Adrenal gland (tissue), 19 donors: ENCODE measurements at places on chromosomes 16 and 17. TPM values are rescaled to one million over a fixed set of nuclear protein-coding genes. Genes with fewer than 3 reads are reported as not detected.

Gene ACSM3
- 11.7 TPM for total RNA-seq

Gene STARD3
- total RNA-seq = 38.6 TPM

Gene CCL23
- 11.4 TPM for total RNA-seq

Gene MGAT5B
- total RNA-seq = 0.32 TPM

Gene LGALS9
- 42.0 TPM for total RNA-seq

Gene CAMKK1
- total RNA-seq = 11.0 TPM

Gene PPM1E
- total RNA-seq = 19.0 TPM

Gene PEX12
- 9.7 TPM for total RNA-seq

Gene UNC45B
- total RNA-seq = 0.14 TPM

Gene ARHGAP23
- 71.9 TPM for total RNA-seq

Gene KRT222
- 2.1 TPM for total RNA-seq

DNA sequence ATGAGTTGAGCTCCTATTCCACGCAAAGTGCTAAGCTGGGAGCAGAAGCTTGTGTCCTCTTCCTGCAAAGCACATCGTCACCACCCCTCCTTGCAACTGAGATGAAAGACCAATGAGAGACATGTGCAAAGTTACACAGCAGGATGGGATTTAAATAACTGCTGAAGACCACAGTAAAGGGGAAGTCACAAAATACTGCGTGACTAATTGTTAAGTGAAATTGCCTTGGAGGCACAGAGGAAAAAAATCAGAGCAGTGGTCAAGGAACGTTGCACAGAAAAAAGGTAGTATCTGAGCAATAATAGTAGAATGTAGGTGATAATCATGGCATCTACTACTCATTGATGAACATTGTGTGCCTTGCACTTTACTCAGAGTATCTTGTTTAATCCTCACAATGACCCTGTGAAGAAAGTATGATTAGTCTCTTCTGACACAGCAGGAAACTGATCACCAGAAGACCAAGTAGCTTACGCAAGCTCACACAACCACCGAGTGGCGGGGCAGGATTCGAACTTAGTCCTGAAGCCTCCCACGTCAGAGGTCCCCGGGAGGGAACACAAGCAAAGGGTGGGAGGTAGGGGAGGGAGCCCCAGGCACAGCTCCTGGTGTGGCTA, 15.4 kb upstream of the MYO18A start:
- no peaks in the 10 kb centered on the region for H3K27me3 ChIP-seq
- DNase-seq = no peak
- no peak overlapping the region for H3K4me3 ChIP-seq
- no peaks in the 10 kb centered on the region for H3K4me1 ChIP-seq
- no peak overlapping the region for H3K27ac ChIP-seq

- DNase-seq = no peak
- H3K4me3 ChIP-seq = no peak overlapping the region
- no peaks in the 10 kb centered on the region for H3K36me3 ChIP-seq
- no peak overlapping the region for H3K27ac ChIP-seq
These were observed 114.4 kb upstream of the HAS3 start for GRCh38 chr16:68991075-68991474.

GRCh38 chr17:33725675-33726271, 432.7 kb upstream of the ASIC2 start:
- no peak overlapping the region for H3K4me3 ChIP-seq
- peaks cover 4% of the 10 kb centered on the region for H3K27me3 ChIP-seq
- DNase-seq = peak; percentile 42
- no peak overlapping the region for H3K27ac ChIP-seq
- no peaks in the 10 kb centered on the region for H3K4me1 ChIP-seq
- no peaks in the 10 kb centered on the region for H3K36me3 ChIP-seq

- no peak for DNase-seq
- no peak overlapping the region for H3K4me3 ChIP-seq
- peaks cover 3% of the 10 kb centered on the region for H3K27me3 ChIP-seq
- H3K36me3 ChIP-seq = no peaks in the 10 kb centered on the region
These were observed 58.3 kb downstream of the SPACA3 start for GRCh38 chr17:33049781-33050414.

GRCh38 chr17:19750835-19751234, 2.7 kb upstream of the ALDH3A1 start:
- H3K27me3 ChIP-seq = no peaks in the 10 kb centered on the region
- no peaks in the 10 kb centered on the region for H3K36me3 ChIP-seq
- H3K27ac ChIP-seq = no peak overlapping the region
- H3K4me1 ChIP-seq = peaks cover 15% of the 10 kb centered on the region
- no peak for DNase-seq

DNA sequence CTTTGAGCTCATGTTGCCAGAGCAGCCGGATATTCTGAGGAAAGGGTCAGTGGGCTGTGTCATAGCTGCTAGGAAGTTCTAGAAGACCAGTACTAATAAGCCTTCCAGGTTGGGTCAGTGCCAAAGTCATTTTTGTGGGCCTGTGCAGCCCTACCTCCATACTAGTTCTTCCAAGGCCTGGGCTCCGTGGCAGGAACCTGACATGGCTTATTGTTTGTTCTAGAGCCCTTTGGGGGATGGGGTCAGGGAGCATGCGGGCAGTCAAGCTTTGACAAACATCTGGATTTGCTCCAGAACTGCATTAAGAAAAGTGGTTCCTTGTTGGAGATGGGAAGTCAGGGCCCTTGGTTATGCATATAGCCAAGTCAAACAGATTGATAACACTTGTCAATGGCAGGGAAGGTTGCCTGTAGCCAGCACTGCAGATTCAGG, 7.6 kb downstream of the ALKBH5 start:
- no peaks in the 10 kb centered on the region for H3K27me3 ChIP-seq
- peaks cover 84% of the 10 kb centered on the region for H3K4me1 ChIP-seq
- no peaks in the 10 kb centered on the region for H3K36me3 ChIP-seq
- DNase-seq = peak; percentile 80
- no peak overlapping the region for H3K4me3 ChIP-seq

DNA sequence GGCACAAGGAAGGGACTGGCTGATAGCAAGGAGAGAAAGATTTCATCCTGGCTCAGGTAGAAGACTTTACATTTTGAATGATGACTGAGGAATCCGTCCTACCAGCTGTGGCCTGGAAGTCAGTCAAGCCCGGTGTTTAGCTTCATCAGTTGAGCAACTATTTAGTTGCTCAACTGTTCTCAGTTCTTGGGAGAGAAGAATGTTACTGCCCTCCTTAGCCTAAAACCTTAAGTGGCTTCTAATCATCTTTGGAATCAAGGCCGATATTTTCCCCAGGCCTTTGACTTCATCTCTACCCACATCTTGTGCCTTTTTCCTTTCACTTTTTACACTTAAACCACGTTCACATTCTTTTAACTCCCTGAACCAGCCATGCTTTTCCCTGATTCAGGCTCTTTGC, 17.3 kb upstream of the RBL2 start:
- no peaks in the 10 kb centered on the region for H3K4me1 ChIP-seq
- no peaks in the 10 kb centered on the region for H3K36me3 ChIP-seq
- no peak overlapping the region for H3K27ac ChIP-seq
- no peak overlapping the region for H3K4me3 ChIP-seq
- no peak for DNase-seq

GRCh38 chr17:40608061-40608581, 39.5 kb downstream of the SMARCE1 start:
- no peaks in the 10 kb centered on the region for H3K36me3 ChIP-seq
- H3K27ac ChIP-seq = no peak overlapping the region
- H3K27me3 ChIP-seq = no peaks in the 10 kb centered on the region

- H3K27me3 ChIP-seq = no peaks in the 10 kb centered on the region
- H3K4me3 ChIP-seq = no peak overlapping the region
- peaks cover 46% of the 10 kb centered on the region for H3K36me3 ChIP-seq
- peaks cover 11% of the 10 kb centered on the region for H3K4me1 ChIP-seq
- H3K27ac ChIP-seq = no peak overlapping the region
- no peak for DNase-seq
These were observed 36.7 kb downstream of the KIAA0753 start for GRCh38 chr17:6603744-6604325.

GRCh38 chr17:49581648-49581998, 6.0 kb downstream of the NXPH3 start:
- no peaks in the 10 kb centered on the region for H3K27me3 ChIP-seq
- H3K4me1 ChIP-seq = no peaks in the 10 kb centered on the region
- no peak overlapping the region for H3K4me3 ChIP-seq
- H3K36me3 ChIP-seq = no peaks in the 10 kb centered on the region
- no peak overlapping the region for H3K27ac ChIP-seq

DNA sequence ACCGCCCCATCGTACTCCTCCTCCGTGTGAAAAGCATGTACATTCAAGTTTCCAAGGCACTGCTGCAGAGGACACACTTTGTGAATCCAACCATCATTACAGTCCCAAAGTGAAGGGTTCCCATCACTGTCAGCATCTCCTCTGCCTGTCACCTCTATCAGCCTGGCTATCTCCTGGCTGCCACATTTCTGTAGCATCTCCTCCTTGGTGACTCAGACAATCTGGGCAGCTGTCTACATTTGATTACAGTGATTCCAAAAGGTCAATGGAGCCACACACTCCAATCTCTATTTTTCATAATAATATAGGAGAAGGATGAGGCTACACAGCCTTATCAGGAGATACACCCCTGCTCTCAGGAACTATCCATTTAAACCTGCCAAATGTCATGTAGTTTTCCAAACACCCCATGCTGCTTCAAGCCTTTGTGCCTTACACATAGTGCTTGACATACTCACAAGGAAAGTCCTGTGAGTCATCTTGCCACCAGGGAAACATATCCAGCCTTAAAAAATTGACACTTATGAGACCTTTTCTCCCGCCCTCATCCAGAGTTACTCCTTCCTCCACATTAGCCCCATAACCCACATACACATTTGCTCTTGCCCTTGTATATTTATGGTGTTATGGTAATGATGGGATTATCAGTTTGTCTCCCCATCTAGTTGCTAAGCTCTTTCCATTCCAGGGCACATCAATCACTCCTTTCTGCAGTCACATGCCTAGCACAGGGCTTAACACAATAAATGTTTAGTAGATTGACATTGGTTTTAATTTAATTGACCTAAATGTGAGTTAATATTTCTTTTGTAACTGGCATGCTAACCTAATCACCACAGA, 250.1 kb upstream of the CDH5 start:
- H3K27me3 ChIP-seq = no peaks in the 10 kb centered on the region
- no peaks in the 10 kb centered on the region for H3K4me1 ChIP-seq
- no peaks in the 10 kb centered on the region for H3K36me3 ChIP-seq
- DNase-seq = no peak
